ENCODE measurements at places on chromosomes 11 and 22.

DNA sequence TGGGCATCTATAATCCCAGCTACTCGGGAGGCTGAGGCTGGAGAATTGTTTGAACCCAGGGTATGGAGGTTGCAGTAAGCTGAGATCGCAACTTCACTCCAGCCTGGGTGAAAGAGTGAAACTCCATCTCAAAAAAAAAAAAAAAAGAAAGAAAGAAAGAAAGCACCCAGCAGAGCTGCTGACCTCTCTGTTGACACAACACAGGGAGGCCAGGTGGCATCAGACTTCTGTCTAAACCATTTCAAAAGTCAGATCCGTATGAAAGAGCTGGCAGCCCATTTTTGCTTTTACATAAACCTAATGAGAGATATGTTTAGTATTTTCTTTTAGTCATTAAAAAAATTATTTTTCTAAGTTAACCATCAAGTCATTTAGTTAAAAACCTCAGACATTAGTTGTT is 64.4 kb upstream of the RRM1 start:
- DNase-seq, result no peak

DNA sequence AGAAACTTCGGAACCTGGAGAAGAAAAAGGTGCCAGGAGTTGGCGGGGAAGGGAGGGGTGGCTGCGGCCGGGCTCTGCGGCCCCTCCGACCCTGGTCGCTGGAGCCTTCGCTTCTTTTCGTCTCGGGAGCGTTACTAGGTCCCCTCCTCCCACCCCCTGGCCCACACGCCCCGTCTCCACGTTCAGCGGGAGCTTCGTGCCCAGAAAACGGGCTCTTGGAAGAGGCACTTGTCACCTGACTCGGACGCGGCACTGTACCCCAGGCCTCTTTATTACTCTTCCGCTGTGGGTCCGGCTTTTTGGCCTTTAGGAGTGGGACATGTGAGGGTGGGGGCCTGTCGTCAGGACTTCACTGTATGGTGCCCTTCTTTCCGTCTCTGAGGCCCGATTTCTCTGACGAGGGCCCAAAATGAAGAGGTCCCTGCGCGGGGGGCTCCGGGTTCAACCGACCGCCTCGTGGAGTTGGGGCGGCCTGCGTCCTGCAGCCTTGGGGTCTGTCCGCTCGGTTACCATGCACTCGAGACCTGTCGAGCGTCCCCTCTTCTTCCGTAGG is 1.2 kb downstream of the CAPRIN1 start:
- DNase-seq, result peak; percentile 82

- peak; percentile 64 for DNase-seq
These were observed 18.1 kb downstream of the TOM1 start for GRCh38 chr22:35317680-35318290.

- DNase-seq, result peak; percentile 44
These were observed 3.3 kb downstream of the FXYD6 start for GRCh38 chr11:117872975-117873827.

- no peak for DNase-seq
These were observed 10.2 kb downstream of the PACS1 start for GRCh38 chr11:66080055-66080817.

- no peak for DNase-seq
These were observed 5.9 kb downstream of the RPS6KA4 start for GRCh38 chr11:64364911-64365310.

- no peak for DNase-seq
These were observed 18.7 kb upstream of the JHY start for GRCh38 chr11:122863704-122864326.

GRCh38 chr22:21659864-21660525 is 5.8 kb upstream of the PPIL2 start:
- no peak for DNase-seq

- DNase-seq, result no peak
These were observed 50.4 kb downstream of the KCNQ1OT1 start for GRCh38 chr11:2649400-2649799.

DNA sequence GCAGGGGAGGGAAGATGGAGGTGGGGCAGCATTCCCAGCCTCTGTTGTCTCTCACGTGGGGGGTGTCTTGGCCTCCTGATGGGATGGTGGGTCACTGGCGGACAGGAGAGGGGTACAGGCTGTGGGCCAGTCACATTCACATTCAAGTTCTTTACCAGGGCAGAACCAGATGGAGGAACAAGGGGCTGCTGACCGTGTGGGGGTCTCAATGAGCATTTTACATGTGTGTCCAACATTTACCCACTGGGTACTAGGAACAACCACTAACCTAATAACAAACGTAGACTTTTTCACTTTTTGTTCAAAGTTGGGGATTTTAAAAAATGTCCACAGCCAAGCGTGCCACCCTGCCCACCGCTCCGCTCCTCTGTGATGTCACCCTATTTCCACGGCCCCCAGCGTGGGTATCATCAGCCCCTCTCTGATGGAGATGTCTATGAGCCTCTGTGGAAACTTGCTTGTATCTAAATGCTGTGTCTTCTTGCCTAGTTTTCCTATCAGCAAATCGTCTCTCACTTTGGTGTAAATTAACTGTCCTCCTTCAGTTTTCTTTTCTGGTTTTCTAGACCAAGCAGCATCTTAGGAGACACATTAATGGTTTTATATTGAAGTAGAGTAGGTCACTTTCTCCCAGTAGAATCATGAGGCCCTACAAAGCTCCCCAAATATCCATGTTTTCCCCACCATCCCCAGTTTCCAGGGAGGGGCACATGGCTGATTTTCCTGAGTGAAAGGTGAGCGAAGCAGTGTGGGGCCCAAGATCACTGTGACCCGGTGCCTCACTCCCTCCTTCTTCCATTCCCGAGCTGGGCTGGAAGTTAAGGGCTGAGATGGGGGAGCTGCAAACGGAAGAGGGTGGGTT is 936.7 kb downstream of the BRD1 start:
- DNase-seq, result peak; percentile 61

DNA sequence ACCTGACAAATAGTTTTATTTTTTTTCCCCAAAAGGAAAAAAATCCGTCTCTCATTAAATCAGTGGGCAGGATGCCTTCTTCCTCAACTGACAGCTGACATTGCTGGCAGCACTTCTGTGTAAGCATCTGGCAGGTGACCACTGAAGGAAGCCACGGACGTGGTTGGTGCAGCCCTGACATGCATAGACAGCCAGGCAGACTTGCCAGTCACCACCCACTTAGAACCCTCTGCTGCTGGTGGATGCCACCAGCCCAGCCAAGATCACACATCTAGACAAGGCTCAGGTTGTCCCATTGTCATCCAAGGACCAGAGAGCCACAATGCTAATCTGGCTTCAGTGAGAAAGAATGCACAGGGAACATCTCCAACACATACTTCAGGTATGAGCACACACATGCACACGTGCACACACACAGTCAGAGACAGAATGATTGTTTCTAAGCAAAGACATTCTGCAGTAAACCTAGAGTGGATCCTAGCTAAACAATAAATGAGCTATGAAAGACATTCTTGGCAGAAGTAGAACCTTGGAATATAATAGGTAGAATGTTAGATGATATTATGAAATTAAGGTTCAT is 49.8 kb upstream of the BMAL1 start:
- DNase-seq, result no peak

- no peak for DNase-seq
These were observed 17.0 kb downstream of the TRIM29 start for GRCh38 chr11:120120805-120121335.

- DNase-seq, result no peak
These were observed 178.5 kb upstream of the GUCY1A2 start for GRCh38 chr11:107196732-107197131.

DNA sequence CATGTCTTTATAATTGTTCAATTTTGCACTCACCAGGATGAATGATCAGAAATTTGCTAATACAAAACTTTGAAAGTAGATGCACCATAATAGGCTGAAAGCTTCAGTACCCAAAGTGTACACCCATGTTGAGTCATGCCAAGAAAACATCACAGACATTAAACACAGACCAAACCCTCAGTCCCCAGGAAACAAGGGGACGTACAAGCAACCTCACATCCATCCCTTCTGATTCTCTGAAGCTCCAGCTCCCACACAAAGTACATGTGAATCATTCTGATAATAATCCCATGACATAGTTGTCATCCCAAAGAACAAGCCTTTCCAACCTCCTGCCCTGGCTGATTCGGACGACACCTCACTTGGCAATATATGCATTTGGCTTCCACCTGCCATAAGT is 183.8 kb downstream of the SNX19 start:
- DNase-seq, result no peak

DNA sequence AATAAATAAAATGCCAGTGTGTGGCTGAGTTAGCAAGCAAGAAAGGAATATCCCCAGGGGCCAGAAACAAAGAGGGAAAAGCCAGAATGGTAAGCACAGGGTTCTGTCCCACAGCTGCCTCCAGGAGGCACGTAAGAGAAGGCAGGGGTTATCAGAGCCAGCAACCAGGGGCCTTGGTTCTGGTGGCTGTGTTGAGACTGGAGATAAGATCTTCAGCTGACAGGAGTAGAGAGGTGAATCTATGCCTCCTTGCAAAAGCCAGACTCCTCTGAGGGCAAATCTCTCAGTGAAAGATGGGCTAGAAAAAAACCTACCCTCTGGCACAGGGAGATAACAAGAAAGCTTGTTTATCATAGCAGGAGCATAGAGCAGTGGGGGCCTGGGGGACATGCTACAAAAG is 29.8 kb upstream of the NFAM1 start:
- DNase-seq, result no peak

Measured in posterior vena cava (tissue), 2 donors.